Activated CD4-positive, alpha-beta memory T cell treated with anti-CD3 and anti-CD28 coated beads for 36 hours (primary cell): ENCODE measurements at places on chromosomes 7 and 10. TPM values are rescaled to one million over a fixed set of nuclear protein-coding genes. Genes with fewer than 3 reads are reported as not detected.

GRCh38 chr7:68604541-68604940, 993.7 kb upstream of the AUTS2 start:
- H3K4me1 ChIP-seq, result no peaks in the 10 kb centered on the region
- no peak overlapping the region for H3K4me3 ChIP-seq
- DNase-seq, result no peak
- no peak overlapping the region for H3K27ac ChIP-seq
- no peaks in the 10 kb centered on the region for H3K27me3 ChIP-seq

Gene ZNF239
- 1.7 TPM for total RNA-seq

Gene BLNK
- not detected for total RNA-seq

DNA sequence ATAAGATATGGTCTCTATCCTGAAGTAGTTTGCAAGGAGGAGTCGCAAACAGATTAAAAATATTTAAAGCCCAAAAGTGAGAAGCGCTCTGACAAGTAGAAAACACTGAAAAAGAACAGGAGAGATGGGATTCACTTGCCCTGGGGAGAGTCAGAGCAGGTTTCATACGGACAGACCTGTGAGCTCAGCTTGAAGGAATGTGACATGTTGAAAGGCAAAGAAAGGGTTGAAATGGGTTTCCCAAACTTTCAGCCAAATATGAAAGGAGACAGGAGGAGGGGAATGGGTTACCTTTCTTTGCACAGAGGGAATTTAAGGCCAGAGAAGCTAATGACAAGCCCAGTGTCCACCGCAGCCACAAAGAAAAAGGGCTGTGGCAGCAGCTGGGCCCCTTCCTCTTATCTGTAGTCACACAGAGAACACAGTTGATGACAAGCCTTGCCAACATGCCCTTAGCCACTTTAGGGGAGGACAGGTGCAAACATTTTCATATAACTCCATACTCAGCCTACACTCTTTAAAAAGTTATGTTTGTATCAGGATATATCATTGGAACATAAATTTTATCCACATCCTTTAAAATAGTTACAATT, 14.9 kb downstream of the HOXA1 start:
- H3K4me3 ChIP-seq, result no peak overlapping the region
- DNase-seq, result no peak
- H3K27ac ChIP-seq, result no peak overlapping the region
- H3K4me1 ChIP-seq, result no peaks in the 10 kb centered on the region

Gene SRRT
- 209 TPM for total RNA-seq

DNA sequence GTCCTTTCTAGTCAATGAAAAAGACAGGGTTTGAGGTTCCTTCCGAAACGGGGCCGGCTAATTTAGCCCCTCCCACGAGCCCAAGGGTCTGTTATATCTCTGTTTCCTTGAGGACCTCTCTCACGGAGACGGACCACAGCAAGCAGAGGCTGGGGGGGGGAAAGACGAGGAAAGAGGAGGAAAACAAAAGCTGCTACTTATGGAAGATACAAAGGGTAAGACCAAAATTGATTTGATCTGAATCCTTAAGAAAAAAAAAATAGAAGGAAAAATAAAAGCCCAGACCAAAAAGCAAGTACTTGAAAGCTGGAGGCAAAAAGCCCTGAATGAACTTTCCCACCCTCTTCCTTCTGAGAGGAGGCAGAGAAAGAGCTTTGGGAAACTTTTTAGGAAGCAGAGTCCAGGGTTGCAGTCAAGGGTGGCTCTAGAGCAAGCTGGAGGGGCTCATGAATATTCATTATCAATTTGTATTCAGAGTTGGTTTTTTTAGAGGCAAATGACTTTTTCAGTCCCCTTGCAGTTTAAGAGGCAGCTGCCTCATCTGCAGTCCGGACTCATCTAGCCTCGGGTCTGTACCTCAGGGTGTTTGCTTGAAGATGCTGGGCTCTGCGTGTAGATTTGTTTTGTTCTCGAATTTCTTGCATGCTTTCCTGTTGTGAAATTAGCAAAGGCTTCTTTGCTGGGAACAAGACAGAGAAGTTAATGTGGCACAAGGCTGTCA, at the start of gene ENTPD1:
Gene ENTPD1, plus strand, starts transcription at position 123 of the 721 bp plus-strand sequence. Its CDS starts 77 bp downstream, at position 200.
- peaks cover 15% of the 10 kb centered on the region for H3K4me1 ChIP-seq
- H3K36me3 ChIP-seq, result no peaks in the 10 kb centered on the region
- no peak for DNase-seq
- peak within 1 kb of the TSS; percentile 54 for H3K27ac ChIP-seq
- H3K4me3 ChIP-seq, result peak within 1 kb of the TSS; percentile 62

- H3K36me3 ChIP-seq, result peaks cover 5% of the 10 kb centered on the region
- H3K4me3 ChIP-seq, result no peak overlapping the region
Measured at GRCh38 chr7:2763597-2763996, 75.6 kb downstream of the AMZ1 start.

Gene AGBL3
- 3.4 TPM for total RNA-seq

- H3K36me3 ChIP-seq, result no peaks in the 10 kb centered on the region
- H3K27me3 ChIP-seq, result peaks cover 6% of the 10 kb centered on the region
- no peak overlapping the region for H3K27ac ChIP-seq
- H3K4me1 ChIP-seq, result no peaks in the 10 kb centered on the region
Measured at GRCh38 chr10:71086439-71087080, 125.8 kb upstream of the UNC5B start.

Gene SNCG
- not detected for total RNA-seq

Gene DNAJC12
- 8.8 TPM for total RNA-seq

GRCh38 chr7:27631391-27631790, 31.3 kb downstream of the HIBADH start:
- no peak overlapping the region for H3K27ac ChIP-seq
- H3K4me1 ChIP-seq, result peaks cover 14% of the 10 kb centered on the region
- H3K4me3 ChIP-seq, result no peak overlapping the region
- no peak for DNase-seq

Gene CYP3A5
- not detected for total RNA-seq

DNA sequence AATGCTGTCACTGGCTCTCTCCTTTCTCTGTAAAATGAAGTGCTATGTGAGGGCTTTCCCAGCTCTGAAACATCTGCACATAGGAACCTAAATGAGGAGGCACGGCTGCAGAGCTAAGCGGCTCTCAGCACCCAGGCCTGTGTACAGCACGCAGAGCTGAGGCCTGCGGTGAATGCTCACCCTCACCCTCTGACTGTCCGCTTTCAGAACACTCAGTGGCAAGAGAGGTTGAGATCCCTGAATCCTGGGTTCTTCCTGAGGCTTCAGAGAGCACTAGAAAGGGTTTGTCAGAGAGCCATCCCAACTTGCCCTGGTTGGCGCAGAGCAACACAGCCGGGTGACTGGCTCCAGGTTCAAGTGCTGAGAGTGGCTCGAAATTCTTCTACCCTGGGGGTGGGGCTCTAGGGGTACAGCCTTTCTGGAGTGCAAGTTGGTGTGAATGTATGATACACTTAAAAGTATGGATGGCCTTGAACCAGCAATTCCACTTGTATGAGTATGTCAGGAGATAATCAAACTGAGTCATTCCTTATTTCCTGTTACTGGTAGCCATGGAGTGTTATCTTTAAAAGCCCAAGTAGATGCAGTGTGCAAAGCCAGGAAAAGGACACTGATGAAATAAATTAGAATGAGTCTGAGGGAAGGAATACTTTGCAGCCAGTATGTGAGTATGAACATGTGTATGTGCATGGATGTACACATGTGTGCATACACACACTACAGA, 1.7 kb upstream of the CCDC201 start:
- no peak overlapping the region for H3K27ac ChIP-seq
- DNase-seq, result no peak
- no peak overlapping the region for H3K4me3 ChIP-seq

Gene LRRC18
- total RNA-seq, result not detected

Gene MSS51
- 2.1 TPM for total RNA-seq

GRCh38 chr7:139699640-139700504, 77.9 kb downstream of the HIPK2 start:
- DNase-seq, result peak; percentile 42
- no peaks in the 10 kb centered on the region for H3K27me3 ChIP-seq
- peaks cover 27% of the 10 kb centered on the region for H3K4me1 ChIP-seq
- peak overlapping the region; percentile 39 for H3K27ac ChIP-seq

- no peak for DNase-seq
- H3K27ac ChIP-seq, result no peak overlapping the region
- no peaks in the 10 kb centered on the region for H3K4me1 ChIP-seq
- no peak overlapping the region for H3K4me3 ChIP-seq
- H3K27me3 ChIP-seq, result peaks cover 17% of the 10 kb centered on the region
Measured at GRCh38 chr7:94375691-94376090, 19.0 kb upstream of the COL1A2 start.

DNA sequence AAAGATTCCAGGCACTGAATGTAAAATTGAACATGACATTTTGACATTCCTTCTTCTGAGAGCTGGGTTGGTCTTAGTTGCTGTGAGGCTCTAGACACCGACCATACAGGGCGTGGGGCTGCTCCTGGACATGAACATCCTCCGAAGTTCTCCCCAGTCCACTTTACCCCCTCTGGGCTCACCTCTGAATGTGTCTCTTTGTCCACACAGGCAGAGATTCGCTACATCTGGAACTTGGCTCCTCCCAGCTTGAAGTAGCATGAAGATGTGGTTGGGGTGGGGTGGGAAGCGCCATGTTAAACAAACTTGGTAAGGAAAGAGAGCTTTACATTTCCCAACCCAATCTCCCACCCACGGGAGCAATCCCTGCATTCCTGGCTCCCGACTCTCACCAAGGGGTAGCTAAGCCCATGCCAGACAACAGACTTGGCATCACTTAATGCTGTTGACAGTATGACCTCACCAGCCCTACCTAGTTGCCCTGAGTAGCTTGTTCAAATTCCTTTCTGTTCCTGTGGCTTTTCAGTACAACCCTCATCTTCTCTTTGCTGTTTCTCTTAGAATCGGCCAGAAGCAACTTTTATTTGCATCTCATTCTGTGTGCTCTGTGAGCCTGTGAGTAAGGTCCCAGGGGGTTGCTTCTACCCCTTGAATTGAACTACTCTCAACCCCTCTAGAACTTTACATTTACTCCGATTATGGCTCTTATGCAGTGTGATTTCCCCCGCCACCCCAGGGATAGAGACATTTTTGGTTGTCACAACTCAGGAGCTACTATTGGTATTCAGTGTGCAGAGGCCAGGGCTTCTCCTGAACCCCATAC, 211.4 kb downstream of the SEC23IP start:
- H3K27me3 ChIP-seq, result no peaks in the 10 kb centered on the region
- no peak overlapping the region for H3K27ac ChIP-seq
- no peak for DNase-seq
- no peaks in the 10 kb centered on the region for H3K4me1 ChIP-seq
- no peak overlapping the region for H3K4me3 ChIP-seq

DNA sequence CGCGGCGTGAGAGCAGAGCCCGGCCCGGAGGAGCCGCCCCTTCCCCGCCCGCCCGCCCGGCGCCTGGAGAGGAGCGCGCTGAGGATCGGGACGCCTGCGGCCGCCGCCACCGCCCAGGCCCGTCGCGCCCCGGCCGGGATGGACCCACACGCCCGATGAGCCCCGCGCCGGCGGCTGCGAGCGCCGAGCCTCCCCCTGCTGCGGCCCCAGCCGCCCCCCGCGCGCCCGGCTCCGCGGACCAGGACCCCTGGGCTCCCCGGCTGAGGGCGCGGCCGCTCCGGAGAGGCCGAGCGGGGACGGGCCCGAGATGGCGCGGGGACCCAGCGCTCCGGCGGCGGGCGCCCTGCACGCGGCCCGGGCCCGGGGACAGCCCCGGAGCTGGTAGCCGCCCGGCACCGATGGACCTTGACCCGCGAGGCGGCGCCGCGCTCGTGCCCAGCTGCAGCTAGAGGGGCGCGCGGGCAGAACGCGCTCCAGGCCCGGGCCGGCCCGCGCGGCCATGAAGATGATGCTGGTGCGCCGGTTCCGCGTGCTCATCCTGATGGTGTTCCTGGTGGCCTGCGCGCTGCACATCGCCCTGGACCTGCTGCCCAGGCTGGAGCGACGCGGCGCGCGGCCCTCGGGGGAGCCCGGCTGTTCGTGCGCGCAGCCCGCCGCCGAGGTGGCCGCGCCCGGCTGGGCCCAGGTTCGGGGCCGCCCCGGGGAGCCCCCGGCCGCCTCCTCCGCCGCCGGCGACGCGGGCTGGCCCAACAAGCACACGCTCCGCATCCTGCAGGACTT, 520 bp downstream of the FAM20C start:
- H3K27me3 ChIP-seq, result peaks cover 45% of the 10 kb centered on the region
- peaks cover 3% of the 10 kb centered on the region for H3K4me1 ChIP-seq
- no peak for DNase-seq
- H3K4me3 ChIP-seq, result no peak overlapping the region

DNA sequence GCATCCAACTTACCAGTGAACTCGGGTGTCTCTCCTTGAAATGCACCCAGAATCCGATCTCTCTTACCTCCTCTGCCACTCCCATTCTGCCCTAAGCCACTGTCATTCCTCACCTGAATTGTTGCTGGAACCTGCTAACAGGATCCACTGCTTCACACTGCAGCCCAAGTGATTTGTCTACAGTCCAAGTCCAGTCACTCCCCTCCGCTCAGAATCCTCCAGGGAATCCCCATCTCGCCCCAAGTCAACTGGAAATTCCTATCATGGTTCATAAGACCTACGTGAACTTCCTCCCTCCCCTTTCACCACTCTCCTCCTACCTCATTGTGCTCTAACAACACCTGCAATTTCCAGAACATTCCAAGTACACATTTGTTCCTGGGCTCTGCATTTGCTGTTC, 91.3 kb downstream of the SCRN1 start:
- DNase-seq, result no peak
- peaks cover 19% of the 10 kb centered on the region for H3K27me3 ChIP-seq
- no peak overlapping the region for H3K27ac ChIP-seq
- no peak overlapping the region for H3K4me3 ChIP-seq
- H3K4me1 ChIP-seq, result no peaks in the 10 kb centered on the region

Gene NEUROD6
- total RNA-seq, result not detected

DNA sequence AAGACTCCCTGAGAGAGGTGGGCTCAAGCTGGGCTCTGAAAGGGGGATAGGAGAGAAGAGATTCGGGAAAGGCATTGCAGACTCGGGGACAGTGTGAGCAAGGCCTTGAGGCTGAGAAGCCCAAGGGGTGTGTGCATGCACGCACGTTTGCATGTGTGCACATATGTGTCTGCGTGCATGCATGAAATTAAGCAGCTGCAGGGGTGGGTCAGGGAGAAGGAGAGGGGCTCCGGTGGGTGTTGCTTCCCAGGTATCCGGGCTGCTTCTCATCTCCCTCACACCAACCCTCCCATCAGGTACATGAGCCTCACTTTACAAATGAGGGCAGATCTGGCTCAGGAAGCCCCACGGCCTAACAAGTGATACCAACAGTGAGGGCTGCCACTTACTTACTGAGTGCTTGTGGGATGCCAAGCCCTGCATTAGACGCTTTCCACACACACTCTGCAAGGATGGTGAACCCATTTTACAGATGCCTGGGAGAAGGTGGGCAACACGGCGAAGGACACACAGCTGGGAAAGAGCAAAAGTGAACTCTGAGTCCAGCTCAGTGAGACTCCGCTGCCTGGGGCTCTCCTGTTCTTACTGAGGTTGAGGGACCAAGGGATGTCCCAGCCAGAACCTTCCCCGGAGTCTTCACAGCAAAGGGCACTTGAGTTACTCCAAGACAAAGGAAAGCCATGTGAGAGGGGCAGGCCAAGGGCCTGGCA, 26.4 kb downstream of the ZCCHC24 start:
- H3K36me3 ChIP-seq, result no peaks in the 10 kb centered on the region
- H3K27me3 ChIP-seq, result no peaks in the 10 kb centered on the region
- no peaks in the 10 kb centered on the region for H3K4me1 ChIP-seq
- no peak for DNase-seq
- H3K4me3 ChIP-seq, result no peak overlapping the region
- H3K27ac ChIP-seq, result no peak overlapping the region

GRCh38 chr7:106915873-106916272, 50.8 kb downstream of the PIK3CG start:
- H3K27me3 ChIP-seq, result peaks cover 1% of the 10 kb centered on the region
- peaks cover 11% of the 10 kb centered on the region for H3K36me3 ChIP-seq
- peaks cover 9% of the 10 kb centered on the region for H3K4me1 ChIP-seq
- H3K27ac ChIP-seq, result peak overlapping the region; percentile 50
- DNase-seq, result peak; percentile 44

Gene MRLN
- total RNA-seq, result not detected
